Kidney (tissue), 22 donors: ENCODE measurements at places on chromosomes 3 and 15. TPM values are rescaled to one million over a fixed set of nuclear protein-coding genes. Genes with fewer than 3 reads are reported as not detected.

FOXB1 gene
- not detected for total RNA-seq

FES gene
- 33.5 TPM for total RNA-seq

MORC1 gene
- 0.06 TPM for total RNA-seq

FANCD2OS gene
- not detected for total RNA-seq

CAND2 gene
- 7.1 TPM for total RNA-seq

TUSC7 gene
- total RNA-seq = not detected

SHF gene
- total RNA-seq = 5.2 TPM
